Activated naive CD4-positive, alpha-beta T cell treated with anti-CD3 and anti-CD28 coated beads for 36 hours (primary cell): ENCODE measurements at places on chromosomes 1 and 21. TPM values are rescaled to one million over a fixed set of nuclear protein-coding genes. Genes with fewer than 3 reads are reported as not detected.

GRCh38 chr1:82858031-82858430 is 1057.3 kb downstream of the ADGRL2 start:
- no peak overlapping the region for H3K4me3 ChIP-seq
- no peaks in the 10 kb centered on the region for H3K27me3 ChIP-seq
- no peaks in the 10 kb centered on the region for H3K4me1 ChIP-seq
- DNase-seq: no peak

TFF2 gene
- total RNA-seq: not detected

CRP gene
- not detected for total RNA-seq

TNFRSF1B gene
- 69.4 TPM for total RNA-seq

- no peak overlapping the region for H3K27ac ChIP-seq
- H3K27me3 ChIP-seq: peaks cover 3% of the 10 kb centered on the region
Observed at GRCh38 chr21:40471103-40471502, 375.9 kb downstream of the DSCAM start.
